ENCODE measurements at places on chromosomes 6 and 20. TPM values are rescaled to one million over a fixed set of nuclear protein-coding genes. Genes with fewer than 3 reads are reported as not detected.

ANGPT4 gene
- total RNA-seq = not detected

NFS1 gene
- total RNA-seq = 46.5 TPM

C20orf141 gene
- total RNA-seq = not detected

SYCP2L gene
- total RNA-seq = 2.4 TPM

TMEM170B gene
- 0.34 TPM for total RNA-seq

GPR6 gene
- not detected for total RNA-seq

PI16 gene
- total RNA-seq = not detected

RNF5 gene
- 14.6 TPM for total RNA-seq

GHRH gene
- not detected for total RNA-seq

LY6G6D gene
- not detected for total RNA-seq

UBE2C gene
- not detected for total RNA-seq

ZSCAN26 gene
- total RNA-seq = 6.2 TPM

C6orf141 gene
- 22.6 TPM for total RNA-seq

SLC44A4 gene
- 3.1 TPM for total RNA-seq

TREM2 gene
- 1.4 TPM for total RNA-seq

TBC1D32 gene
- 11.7 TPM for total RNA-seq

EYS gene
- total RNA-seq = not detected

RGS17 gene
- total RNA-seq = 1.4 TPM

SLC32A1 gene
- total RNA-seq = not detected

HLA-DQB1 gene
- not detected for total RNA-seq

ANKEF1 gene
- total RNA-seq = 13.7 TPM

DEFB124 gene
- not detected for total RNA-seq

SNTA1 gene
- 5.5 TPM for total RNA-seq

TUBB2B gene
- total RNA-seq = under 0.01 TPM

LY6G6F gene
- total RNA-seq = not detected

ABHD16B gene
- total RNA-seq = not detected

GFRA4 gene
- total RNA-seq = not detected

SLC24A3 gene
- total RNA-seq = 0.36 TPM

TMEM200A gene
- total RNA-seq = under 0.01 TPM

ADGRG6 gene
- total RNA-seq = 13.0 TPM

GTF3C6 gene
- 32.0 TPM for total RNA-seq

BPI gene
- not detected for total RNA-seq

CABLES2 gene
- 1.0 TPM for total RNA-seq

HSD17B8 gene
- 40.3 TPM for total RNA-seq

RPL10A gene
- total RNA-seq = 1,863 TPM

HLA-DQA1 gene
- total RNA-seq = not detected

FAM162B gene
- total RNA-seq = not detected

OVOL2 gene
- 11.0 TPM for total RNA-seq

VSTM2L gene
- 1.4 TPM for total RNA-seq

ESR1 gene
- under 0.01 TPM for total RNA-seq

KCNB1 gene
- total RNA-seq = not detected

XRN2 gene
- 99.9 TPM for total RNA-seq

GCNT2 gene
- 16.7 TPM for total RNA-seq

HUS1B gene
- total RNA-seq = 1.9 TPM

BEND6 gene
- total RNA-seq = 3.5 TPM

ZSCAN16 gene
- 10.3 TPM for total RNA-seq

OR2H2 gene
- not detected for total RNA-seq

BPIFB2 gene
- total RNA-seq = not detected
